T-helper 1 cell (primary cell): ENCODE measurements at places on chromosomes 6 and 20.

GRCh38 chr6:108165714-108166663, at the start of gene NR2E1:
TSS of gene NR2E1 (plus strand) at chr6:108166022. CDS start at chr6:108166766, 744 bp downstream.
- DNase-seq, result no peak

DNA sequence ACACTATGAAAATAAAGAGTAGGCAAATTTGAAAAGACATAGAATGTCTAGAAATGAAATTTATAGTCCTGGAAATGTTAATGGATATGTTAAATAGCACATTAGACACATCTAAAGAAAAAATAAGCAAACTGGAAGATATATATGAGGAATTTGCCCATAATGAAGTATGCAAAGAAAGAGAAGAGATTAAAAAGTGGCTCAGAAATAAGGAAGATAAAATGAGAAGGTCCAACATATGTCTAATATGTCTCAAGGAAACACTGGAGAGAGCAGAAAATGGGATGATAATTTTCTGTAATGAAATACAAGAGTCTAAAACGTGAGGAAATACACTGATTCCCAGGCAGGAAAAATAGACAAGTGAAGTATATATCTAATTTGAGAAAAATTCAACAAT, 36.6 kb upstream of the ARID1B start:
- no peak for DNase-seq

GRCh38 chr6:122472022-122472340, 374 bp upstream of the SERINC1 start:
- no peak for DNase-seq

- DNase-seq, result no peak
These were observed 30.5 kb upstream of the BAG2 start for GRCh38 chr6:57141451-57142177.

- no peak for DNase-seq
These were observed 94.5 kb downstream of the RFPL4B start for GRCh38 chr6:112441607-112442006.
